ENCODE measurements at places on chromosomes 5 and 9. TPM values are rescaled to one million over a fixed set of nuclear protein-coding genes. Genes with fewer than 3 reads are reported as not detected.

Gene MORN5
- total RNA-seq: not detected

Gene FBP2
- total RNA-seq: not detected

Gene SLC6A18
- not detected for total RNA-seq

Gene SHOC1
- not detected for total RNA-seq

Gene SMIM33
- total RNA-seq: not detected

Gene GLRA1
- total RNA-seq: not detected

Gene NIPAL4
- total RNA-seq: not detected
